Stimulated activated CD8-positive, alpha-beta memory T cell treated with anti-CD3 and anti-CD28 coated beads, Interleukin-12 subunit alpha, Interleukin-12 subunit beta, amount 100 ng/mL, for 4 hours (primary cell): ENCODE measurements at places on chromosomes 6 and 20.

DNA sequence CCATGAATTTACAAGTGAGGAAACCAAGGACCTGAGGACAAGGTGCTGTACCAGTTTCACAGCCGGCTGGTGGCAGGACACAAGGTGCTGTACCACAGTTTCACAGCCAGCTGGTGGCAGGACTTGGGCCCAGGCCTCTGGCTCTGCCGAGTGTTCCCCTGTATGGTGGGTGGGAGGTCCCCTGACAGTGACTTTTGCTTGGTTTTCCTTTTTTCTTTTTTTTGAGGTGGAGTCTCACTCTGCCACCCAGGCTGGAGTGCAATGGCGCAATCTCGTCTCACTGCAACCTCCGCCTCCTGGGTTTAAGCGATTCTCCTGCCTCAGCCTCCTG lies 212.4 kb downstream of the LY86 start:
- no peak for DNase-seq

- DNase-seq: no peak
Measured at GRCh38 chr6:119590066-119590465, 240.5 kb upstream of the MAN1A1 start.

- no peak for DNase-seq
Measured at GRCh38 chr6:168188369-168189199, 109.6 kb upstream of the FRMD1 start.

DNA sequence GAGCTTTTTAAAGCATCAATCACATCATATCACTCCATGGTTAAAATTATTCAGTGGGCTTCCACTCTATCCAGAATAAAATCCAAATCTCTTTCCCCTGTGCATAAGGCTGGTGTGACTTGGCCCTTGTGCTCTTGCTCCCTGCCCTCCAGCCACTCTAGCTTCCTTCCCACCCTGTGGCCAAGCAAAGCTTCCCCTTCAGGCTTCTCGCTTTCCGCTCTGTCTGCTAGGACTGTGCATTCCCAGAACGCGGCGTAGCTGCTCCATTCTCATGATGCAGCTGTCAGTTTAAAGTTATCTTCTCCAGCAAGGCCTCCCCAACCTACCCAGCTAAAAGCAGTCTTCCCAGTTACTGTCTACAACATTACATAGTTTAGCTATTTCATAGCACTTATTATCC lies 19.4 kb upstream of the KCNK16 start:
- no peak for DNase-seq

DNA sequence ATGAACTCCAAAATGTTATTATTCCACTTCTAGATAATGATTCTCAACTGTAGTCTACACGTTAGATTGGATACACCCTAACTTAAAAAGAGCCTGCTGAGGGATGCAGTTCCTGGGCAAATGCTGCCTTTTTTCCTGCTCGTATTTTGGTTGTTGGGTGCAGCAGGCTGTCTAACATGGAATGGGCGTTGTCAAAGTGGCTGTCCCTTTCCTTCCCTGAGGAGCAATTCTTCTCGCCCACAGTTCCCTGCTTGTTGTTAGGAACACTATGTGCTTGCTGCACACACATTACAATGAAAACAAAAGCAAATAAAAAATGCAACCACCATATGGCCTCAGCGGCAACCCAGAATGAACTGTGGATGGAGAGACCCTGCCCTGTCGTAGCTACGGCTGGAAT lies 1.7 kb upstream of the ADGRF5 start:
- no peak for DNase-seq

DNA sequence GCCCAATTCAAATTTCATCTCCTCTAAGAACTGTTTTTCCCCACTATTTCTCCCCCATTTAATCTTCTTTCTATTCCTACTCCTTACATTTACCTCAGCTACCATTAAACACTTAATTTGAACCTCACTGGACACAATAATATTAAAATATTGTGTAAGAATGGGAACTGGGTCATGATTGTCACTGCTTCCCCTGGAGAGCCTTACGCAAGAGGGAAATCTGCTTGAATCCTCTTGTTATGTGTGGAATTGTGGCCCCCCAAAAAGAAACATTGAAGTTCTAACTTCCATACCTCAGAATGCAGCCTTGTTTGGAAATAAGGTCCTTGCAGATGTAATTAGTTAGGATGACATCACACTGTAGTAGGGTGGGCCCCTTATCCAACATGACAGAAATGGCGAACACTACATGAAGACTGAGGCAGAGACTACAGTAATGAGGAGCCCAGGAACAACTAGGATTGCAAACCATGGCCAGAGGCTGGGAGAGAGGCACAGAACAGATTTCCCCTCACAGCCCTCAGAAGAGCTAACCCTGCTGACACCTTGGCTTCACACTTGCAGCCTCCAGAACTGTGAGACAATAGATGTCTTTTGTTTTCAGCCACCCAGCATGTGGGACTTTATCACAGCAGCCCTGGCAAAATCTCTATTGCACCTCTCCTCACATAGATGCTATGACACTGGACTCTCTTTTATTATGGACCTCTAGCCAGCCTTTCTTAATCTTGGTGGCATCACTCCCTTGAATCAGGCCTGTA lies 29.9 kb downstream of the HIVEP2 start:
- no peak for DNase-seq

DNA sequence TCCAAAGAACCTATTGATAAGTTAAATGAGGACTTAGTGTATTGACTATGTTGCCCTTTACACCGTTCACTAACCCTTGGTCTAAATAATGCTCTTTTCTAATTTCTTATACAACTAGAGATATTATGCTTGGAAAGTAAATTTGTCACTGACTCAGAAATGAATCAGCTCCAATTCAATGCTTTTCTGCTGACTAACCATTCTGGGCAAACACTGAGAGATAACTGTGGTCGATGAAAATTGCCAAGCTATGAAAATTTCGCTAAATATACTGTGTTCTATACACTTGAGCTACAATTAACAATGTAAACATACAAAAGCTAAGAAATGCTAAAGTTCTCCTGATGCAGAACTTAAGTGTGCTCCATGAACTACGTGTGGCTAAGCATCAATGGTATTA lies 23.1 kb upstream of the FBXO9 start:
- DNase-seq: no peak

GRCh38 chr6:144845186-144845585 lies 560.1 kb downstream of the UTRN start:
- DNase-seq: no peak

- no peak for DNase-seq
Measured at GRCh38 chr6:163816441-163816840, 401.9 kb downstream of the QKI start.

GRCh38 chr20:24753130-24753529 lies 195.9 kb upstream of the CST7 start:
- DNase-seq: no peak

GRCh38 chr6:55405474-55406235 lies 78.4 kb downstream of the GFRAL start:
- DNase-seq: no peak

- no peak for DNase-seq
Measured at GRCh38 chr6:143243786-143244185, 183.1 kb downstream of the AIG1 start.

- DNase-seq: no peak
Measured at GRCh38 chr20:53681352-53682212, 87.9 kb upstream of the ZNF217 start.

DNA sequence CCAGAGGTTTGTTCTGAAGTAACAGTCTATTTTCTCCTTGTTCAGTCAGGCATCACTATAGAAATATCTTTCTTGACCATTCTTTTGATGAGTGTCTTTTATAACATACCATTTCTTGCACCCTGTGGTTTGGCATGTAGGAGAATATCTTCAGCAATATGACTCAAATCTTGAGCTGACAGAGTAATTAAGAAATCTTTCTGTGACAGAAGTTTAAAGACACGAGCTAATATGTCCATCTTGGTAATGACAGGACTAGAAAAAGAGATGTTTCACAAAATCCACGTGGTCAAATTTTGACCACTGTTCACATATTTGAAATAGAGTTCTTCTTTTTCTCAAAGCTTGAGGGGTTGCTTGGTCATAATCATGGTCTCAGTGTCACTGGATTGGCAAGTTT lies 149.9 kb downstream of the MYB start:
- DNase-seq: no peak

DNA sequence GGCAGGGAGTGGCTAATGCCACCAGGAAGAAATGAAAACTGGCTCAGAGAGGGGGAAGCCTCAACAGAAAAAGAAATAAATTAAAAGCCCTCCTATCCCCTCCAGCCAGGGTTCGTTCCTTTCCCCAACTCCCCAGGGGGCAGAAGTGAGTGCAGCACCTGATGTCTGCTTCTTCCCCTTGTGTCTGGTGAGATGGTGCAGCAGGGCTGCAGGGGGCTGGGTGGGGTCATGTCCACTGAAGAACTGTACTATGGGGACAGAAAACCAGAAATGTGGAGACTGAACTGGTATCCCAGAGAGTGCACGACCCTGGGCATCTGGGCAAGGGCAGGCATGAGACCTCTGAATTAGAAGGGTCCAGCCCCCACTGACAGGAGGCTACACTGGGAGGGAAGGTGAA lies 4.0 kb downstream of the EGFL8 start:
- no peak for DNase-seq

GRCh38 chr6:6003621-6004366 lies 2.9 kb downstream of the NRN1 start:
- no peak for DNase-seq

DNA sequence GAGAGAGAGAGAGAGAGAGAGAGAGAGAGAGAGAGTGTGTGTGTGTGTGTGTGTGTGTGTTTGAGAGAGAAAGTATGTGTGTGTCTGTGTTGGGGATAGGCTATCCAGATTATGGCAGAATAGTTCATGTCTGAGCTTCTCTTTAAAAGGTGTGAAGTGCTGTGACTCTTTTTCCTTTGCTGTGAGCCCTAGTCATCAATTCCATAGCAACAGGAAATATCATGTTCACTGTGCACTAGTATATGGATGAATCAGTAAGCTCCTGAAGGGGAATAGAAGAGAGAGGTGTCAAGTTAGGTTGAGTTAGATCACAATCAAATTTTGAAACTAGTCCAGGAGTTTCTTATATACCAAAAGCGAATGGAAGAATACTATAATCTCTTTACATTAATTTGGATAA lies 318.7 kb downstream of the RFPL4B start:
- no peak for DNase-seq

- DNase-seq: no peak
Measured at GRCh38 chr6:149211046-149211571, 106.4 kb upstream of the TAB2 start.

GRCh38 chr20:3987296-3987695 lies 28.1 kb downstream of the RNF24 start:
- no peak for DNase-seq

DNA sequence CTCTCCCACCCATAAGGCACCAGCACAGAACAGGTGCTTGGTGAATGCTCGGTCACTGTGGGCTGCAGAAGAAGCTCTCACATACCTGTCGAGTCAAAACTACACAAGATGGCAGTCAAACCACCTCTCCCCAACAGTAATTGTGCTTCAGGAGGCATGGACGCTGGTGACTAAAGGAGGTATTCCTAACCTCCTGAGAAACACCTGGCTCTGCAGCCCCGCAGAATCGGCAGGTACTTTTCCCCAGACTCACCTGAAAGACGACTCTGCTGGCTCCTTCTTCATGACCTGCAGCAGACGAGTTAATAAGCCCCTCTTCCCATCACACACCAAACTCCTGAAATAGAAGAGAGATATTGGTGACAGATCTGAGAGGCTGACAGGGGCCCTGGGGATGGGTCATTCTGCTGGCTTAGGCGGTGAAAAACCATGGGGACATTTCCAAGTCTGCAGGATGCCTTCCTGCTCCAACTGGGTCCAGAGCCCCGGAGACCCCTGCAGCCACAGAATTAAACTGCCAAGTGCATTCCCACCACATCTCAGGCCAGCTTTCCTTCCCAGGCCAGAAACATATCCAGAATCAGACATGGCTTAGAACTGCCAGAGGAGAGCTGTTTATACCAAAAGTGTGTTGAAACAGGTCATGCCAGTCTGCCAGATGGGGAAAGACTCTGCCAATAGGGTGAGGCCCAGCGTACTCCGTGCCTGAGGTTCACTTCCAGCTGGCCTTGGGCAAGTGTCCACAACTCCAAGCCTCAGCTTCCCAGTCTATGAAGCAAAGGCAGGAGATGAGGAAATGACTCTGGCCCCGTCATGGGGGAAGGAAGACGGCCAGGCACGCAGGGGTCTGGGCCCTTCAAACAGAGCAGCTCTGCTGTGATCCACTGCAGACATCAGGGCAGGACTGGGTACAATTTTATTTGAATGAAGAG lies 53.0 kb downstream of the MYH7B start:
- no peak for DNase-seq

GRCh38 chr20:46709459-46710152 lies at the start of gene SLC2A10:
SLC2A10 (plus strand) TSS chr20:46709649; CDS start chr20:46709737, 88 bp downstream.
- no peak for DNase-seq

GRCh38 chr20:39705032-39705431 lies 742.9 kb downstream of the DHX35 start:
- no peak for DNase-seq
